ENCODE measurements at places on chromosomes 4 and X. TPM values are rescaled to one million over a fixed set of nuclear protein-coding genes. Genes with fewer than 3 reads are reported as not detected.

TMEM35A gene
- polyA plus RNA-seq, result 7.9 TPM

PAGE2 gene
- polyA plus RNA-seq, result not detected

BEND2 gene
- polyA plus RNA-seq, result 0.10 TPM

TRIML1 gene
- not detected for polyA plus RNA-seq

CXCL3 gene
- polyA plus RNA-seq, result 0.15 TPM

DAPP1 gene
- 1.1 TPM for polyA plus RNA-seq

ADH1C gene
- polyA plus RNA-seq, result 77.4 TPM

GABRQ gene
- polyA plus RNA-seq, result 0.98 TPM

MAGEA10 gene
- not detected for polyA plus RNA-seq

INTU gene
- 31.6 TPM for polyA plus RNA-seq

PSAPL1 gene
- polyA plus RNA-seq, result not detected

TCEAL9 gene
- 197 TPM for polyA plus RNA-seq

GAGE12J gene
- polyA plus RNA-seq, result not detected

TCP11X2 gene
- 2.4 TPM for polyA plus RNA-seq

S100G gene
- not detected for polyA plus RNA-seq

TAF7L gene
- 0.67 TPM for polyA plus RNA-seq

SCFD2 gene
- polyA plus RNA-seq, result 13.9 TPM

FGF13 gene
- 29.3 TPM for polyA plus RNA-seq

CT47B1 gene
- not detected for polyA plus RNA-seq

ERAS gene
- polyA plus RNA-seq, result not detected

ARX gene
- not detected for polyA plus RNA-seq

ADH7 gene
- not detected for polyA plus RNA-seq

MAGED4B gene
- polyA plus RNA-seq, result 75.4 TPM

PUDP gene
- polyA plus RNA-seq, result 20.5 TPM

GPRASP1 gene
- 18.2 TPM for polyA plus RNA-seq

OPHN1 gene
- 9.8 TPM for polyA plus RNA-seq

CXCL6 gene
- not detected for polyA plus RNA-seq

MAMLD1 gene
- polyA plus RNA-seq, result 7.5 TPM

GC gene
- 0.18 TPM for polyA plus RNA-seq

RAI2 gene
- 9.5 TPM for polyA plus RNA-seq

TMSB15C gene
- 19.6 TPM for polyA plus RNA-seq

DDIT4L gene
- 2.5 TPM for polyA plus RNA-seq

PRRG1 gene
- 21.8 TPM for polyA plus RNA-seq

ZNF280C gene
- 10.2 TPM for polyA plus RNA-seq

All from left kidney (tissue), 8 donors.